HCT116 (cell line): ENCODE measurements at places on chromosomes 3 and 15. TPM values are rescaled to one million over a fixed set of nuclear protein-coding genes. Genes with fewer than 3 reads are reported as not detected.

DNA sequence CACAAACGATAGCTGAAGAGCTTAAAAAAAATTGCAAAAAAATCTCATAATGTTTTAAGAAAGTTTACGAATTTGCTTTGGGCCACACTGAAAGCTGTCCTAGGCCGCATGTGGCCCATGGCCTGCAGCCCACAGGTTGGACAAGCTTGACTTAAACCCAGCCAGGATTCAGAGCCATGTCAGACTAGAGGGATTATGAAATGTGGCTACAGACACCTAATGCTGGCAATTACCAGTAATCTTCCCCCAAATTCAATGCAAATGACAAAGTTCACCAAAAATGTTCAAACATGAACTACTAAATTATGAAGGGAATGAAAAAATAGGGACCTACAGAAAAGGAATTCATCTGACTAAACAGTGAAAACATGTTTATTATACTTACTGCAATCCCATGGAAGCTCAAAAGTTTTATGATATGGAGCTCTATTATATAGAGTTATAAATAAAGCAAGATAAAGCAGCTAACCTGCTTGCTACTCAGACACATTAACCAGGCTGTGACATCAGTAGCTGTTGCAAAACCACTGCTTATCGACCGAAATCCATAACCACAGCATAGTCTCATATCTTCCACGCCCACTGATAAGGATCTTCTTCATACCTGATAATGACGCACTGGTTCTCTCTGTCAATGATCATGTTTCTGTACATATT is 49.2 kb downstream of the LDHAL6B start:
- peaks cover 24% of the 10 kb centered on the region for H3K4me1 ChIP-seq
- H3K27ac ChIP-seq, result peak overlapping the region; percentile 2; the same call in 1 of the 2 replicates
- H3K27me3 ChIP-seq, result no peaks in the 10 kb centered on the region
- peak overlapping the region; percentile 11; the same call in 1 of the 2 replicates for H3K4me3 ChIP-seq
- H3K36me3 ChIP-seq, result 0 out of 2 replicates have a peak, but pooled peaks cover 10% of the 10 kb centered on the region

DNA sequence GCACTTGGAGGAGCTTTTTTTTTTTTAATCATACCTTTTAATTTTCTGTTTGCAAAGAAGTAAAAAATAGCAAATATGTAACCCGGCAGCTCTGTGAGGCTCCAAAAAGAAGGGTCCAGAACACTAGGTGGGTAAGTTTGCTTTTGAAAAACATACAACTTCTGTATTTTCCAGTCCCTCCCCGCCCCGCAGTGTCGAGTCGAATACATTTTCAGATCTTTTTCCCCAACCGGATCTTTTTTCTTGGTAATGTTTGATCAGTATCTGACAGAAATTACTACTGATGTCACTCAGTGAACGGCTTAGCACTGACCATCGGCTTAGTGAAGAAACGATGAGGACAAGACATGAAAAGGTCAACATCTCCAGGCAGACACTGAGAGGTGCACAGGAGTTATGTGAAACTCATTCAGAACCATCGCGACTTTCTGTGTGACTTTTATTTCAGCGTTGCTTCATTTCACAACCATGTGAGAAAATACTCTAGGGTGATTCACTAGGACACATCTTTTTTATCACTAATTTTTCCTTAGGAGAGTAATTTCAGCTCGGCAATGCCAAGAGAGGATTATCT is 11.0 kb downstream of the ISL2 start:
- no peak for DNase-seq
- H3K4me3 ChIP-seq, result peak overlapping the region; percentile 62
- H3K36me3 ChIP-seq, result no peaks in the 10 kb centered on the region
- no peak overlapping the region for H3K27ac ChIP-seq
- no peaks in the 10 kb centered on the region for H3K27me3 ChIP-seq

GRCh38 chr15:57183041-57183440 is 193.3 kb upstream of the CGNL1 start:
- no peaks in the 10 kb centered on the region for H3K36me3 ChIP-seq
- DNase-seq, result no peak
- H3K4me1 ChIP-seq, result no peaks in the 10 kb centered on the region
- no peaks in the 10 kb centered on the region for H3K27me3 ChIP-seq

Gene PLCH1
- total RNA-seq, result 3.8 TPM
